Left colon (tissue), 2 donors: ENCODE measurements at places on chromosomes 2 and 18. TPM values are rescaled to one million over a fixed set of nuclear protein-coding genes. Genes with fewer than 3 reads are reported as not detected.
A peak's percentile ranks its signal among the peaks of the same experiment; 100 is the strongest.

- no peak for DNase-seq
Observed at GRCh38 chr18:13548966-13549879, 177.1 kb downstream of the FAM210A start.

- DNase-seq: no peak
Observed at GRCh38 chr2:174605687-174606086, 8.1 kb upstream of the WIPF1 start.

DNA sequence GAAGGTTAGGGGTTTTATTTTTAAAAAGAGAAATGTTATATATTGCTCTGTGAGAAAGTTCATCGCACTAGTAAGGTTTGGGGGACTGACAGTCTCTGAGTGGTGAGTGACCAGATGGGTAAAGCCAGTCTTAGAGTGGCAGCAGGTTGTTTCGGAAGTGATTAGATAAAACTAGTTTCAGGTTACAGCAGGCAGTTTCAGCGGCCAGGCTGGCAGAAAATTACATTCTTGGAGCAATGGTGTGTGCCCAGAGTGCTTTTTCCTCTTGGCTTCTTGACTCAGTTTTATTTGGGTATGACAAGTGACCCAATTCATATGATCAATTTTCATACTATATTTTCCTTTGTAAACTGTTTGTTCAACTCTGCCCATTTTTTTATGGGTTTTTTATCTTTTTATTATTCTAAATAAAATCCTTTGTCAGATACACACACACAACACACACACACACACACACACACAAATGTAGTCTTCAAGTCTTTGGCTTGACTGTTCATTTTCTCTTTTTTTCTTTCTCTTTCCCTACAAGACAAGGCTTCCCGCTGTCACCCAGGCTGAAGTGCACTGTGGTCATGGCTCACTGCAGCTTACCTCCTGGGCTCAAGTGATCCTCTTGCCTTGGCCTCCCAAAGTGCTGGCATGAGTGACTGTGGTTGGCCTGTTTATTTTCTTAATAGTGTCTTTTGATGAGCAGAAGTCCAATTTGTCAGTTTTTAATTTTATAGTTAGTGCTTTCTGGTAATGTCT is 30.9 kb downstream of the RALBP1 start:
- DNase-seq: peak; percentile 31

- DNase-seq: no peak
Observed at GRCh38 chr18:27114842-27115241, 70.3 kb downstream of the CHST9 start.

GRCh38 chr18:8020132-8020846 is 453.2 kb downstream of the PTPRM start:
- DNase-seq: no peak

Gene GPBAR1
- total RNA-seq: 3.0 TPM

Gene PLEKHH2
- total RNA-seq: 8.3 TPM

Gene SCG2
- total RNA-seq: 6.7 TPM

Gene GALNT14
- not detected for total RNA-seq
